ENCODE measurements at places on chromosomes 5 and 9.

DNA sequence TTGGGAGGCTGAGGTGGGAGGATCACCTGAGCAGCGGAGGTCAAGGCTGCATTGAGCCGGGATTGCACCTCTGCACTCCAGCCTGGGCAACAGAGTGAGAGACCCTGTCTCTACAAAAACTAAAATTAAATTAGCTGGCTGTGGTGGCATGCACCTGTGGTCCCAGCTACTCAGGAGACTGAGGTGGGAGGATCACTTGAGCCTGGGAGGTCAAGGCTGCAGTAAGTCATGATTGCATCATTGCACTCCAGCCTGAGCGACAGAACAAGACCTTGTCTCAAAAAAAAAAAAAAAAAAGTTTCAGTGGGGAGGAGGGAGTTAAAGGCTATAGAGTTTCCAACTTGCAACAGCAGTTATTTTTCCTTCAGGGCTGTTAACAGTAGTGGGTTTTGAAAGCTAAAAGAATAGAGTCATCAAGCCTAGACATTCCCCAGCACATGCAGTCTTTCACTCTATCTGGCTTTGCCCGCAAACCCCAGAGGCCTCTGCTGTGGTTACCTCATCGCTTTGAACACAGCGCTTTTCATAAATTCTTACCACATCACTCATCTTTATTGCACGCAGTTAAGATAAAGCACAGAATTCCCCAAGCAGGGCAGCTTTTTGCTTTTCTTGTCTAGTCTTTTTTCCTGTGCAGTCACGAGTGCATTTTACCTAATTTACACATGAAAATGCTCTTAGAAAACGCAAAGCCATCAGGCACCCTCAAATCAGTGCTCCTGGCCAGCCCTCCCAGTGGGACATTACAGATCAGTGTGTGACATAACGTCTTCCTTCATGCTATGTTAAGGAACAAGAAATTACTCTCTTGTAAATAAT, 8.7 kb upstream of the SLC2A8 start:
- DNase-seq = no peak

DNA sequence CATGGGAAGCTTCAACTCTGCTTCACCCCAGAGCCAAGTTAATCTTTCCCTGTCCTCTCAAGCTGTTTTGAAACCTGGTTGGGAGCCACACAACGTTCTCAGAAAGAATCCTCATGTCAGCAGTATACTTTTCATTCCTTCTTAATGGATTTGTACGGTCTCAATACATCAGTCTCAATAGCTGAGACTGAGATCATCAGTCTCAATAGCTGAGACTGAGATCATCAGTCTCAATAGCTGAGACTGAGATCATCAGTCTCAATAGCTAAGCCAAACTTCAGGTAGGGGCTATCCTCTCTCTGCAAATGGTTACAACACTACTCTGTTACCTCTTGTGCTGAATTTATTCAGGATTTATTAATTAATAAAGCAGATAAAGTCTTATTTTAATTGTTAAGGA, 1317.4 kb upstream of the CDH9 start:
- DNase-seq = no peak

DNA sequence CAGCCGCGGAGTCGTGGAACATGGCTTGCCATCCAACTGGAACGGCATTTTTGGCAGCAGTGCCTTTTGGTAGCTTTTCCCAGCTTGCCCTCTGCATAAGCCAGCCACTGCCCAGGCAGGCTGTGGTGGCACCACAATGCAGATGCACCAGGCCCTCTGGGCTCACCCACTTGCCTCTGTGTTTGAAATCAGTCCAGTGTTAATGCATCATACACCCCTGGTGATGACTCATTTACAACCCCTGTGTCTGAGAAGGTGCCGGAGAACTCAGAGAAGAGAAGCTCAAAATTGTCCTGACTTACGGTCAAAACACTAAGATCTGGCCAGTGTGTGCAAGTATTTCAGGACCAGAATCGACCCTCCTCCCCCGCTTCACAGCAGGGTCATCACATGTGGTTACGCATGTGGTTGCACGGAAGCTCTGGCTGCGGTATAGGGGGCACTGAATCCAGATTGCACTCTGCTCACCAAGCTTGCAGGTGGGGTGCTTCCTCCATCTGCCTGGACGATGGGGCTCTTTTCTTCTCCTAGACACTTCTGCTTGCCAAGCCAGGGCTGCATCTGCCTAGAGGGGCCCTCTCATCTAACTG, 66.5 kb upstream of the SMIM15 start:
- no peak for DNase-seq

GRCh38 chr5:180143656-180144364, 65.2 kb downstream of the RASGEF1C start:
- DNase-seq = no peak

GRCh38 chr5:67059744-67060490, 136.7 kb downstream of the CD180 start:
- no peak for DNase-seq

GRCh38 chr9:111994831-111995458, 98.3 kb downstream of the UGCG start:
- no peak for DNase-seq

Measured in NCI-H1417 treated with DMSO at 0.1 percent for 48 hours (cell line).